ENCODE measurements at places on chromosomes 3 and 15.

DNA sequence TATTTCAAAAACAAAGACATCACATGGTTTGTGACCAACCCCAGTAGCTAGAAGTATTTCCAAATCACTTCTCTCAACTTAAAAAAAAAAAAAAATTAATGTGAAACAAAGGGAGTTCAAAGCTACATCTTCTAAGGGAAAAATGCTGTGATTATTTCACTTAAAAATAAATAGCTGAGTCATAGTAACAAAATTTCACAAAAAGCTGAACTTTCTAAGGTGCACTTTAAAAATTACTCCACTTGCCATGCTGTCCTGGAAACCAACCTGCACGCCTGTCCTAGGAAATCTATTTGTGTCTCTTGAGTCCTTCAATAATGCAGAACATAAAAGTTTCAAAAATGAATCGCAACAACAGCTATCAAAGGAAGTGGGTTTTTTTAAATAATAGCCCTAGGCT, 1.8 kb downstream of the ACAP2 start:
- DNase-seq: no peak

- DNase-seq: no peak
These were observed 43.0 kb downstream of the NSMCE3 start for GRCh38 chr15:29226436-29227208.

DNA sequence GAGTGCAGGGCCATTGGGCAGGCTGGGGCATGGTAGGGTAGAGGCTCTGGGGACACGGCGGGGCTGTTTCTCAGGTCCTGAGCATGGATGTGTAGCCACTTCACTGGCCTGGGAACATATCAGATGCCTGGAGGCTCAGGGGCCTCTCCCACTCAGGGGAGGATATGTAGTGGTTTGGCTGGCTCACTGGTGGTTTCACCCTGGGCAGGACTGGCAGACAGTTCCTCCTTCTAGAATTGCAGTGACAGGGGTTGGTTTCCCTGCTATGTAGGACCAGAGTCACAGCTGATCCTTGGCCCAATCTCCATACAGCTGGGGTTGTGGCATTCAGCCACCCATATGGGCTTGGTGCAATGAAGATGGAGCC, 4.8 kb upstream of the ARHGAP31 start:
- DNase-seq: no peak

DNA sequence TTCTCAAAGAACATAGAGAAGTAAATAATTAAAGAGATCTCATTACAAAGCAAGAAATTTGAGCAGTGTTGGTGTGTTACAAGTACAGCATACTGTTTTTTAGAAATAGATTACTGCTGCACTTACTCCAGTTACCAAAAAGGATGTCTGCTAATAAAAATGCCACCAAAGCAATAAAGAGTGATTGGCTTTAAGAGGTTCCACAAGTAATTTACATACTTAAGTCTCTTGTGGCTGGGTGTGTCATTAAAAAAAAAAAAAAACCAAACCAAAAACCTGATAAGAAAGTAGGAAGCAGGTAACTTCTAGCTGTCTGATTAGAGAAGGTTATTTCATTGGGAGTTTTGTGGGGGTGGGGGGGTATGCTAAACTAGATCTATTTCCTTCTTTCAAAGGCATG, 15.2 kb downstream of the RAB11A start:
- no peak for DNase-seq

- DNase-seq: no peak
These were observed 635 bp upstream of the RCN2 start for GRCh38 chr15:76930831-76931396.

- no peak for DNase-seq
These were observed 86.9 kb downstream of the CRYGS start for GRCh38 chr3:186457236-186457635.

GRCh38 chr3:185200639-185201038, 47.8 kb upstream of the C3orf70 start:
- no peak for DNase-seq

GRCh38 chr3:138303474-138303873, 26.2 kb downstream of the NME9 start:
- no peak for DNase-seq

GRCh38 chr3:195403841-195404408, 38.9 kb downstream of the ACAP2 start:
- DNase-seq: no peak

GRCh38 chr3:142366434-142366833, 81.4 kb downstream of the XRN1 start:
- DNase-seq: no peak

DNA sequence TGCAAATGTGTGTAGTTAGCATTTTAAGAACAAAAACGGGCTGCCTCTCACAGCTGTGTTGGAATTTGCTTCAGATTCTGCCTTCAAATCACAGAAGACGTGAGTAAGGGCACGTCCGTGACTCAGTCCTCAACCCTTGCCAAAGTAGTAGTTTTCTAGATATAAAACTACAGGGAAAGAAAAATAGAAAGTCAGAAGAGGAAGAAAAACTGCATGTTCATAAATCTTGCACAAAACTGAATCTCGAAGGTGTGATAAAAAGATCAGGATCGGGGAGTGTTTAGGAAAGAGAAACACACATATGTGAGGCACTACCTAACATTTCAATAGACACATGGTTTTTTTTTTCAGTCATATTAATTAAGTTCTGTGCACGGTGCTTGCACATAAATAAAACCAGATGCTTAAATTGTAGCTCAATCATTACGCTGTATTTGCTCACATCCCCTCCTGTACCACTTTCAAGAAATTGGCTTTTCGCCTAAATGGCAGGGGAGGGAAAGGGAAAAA, 71.7 kb downstream of the P3H2 start:
- no peak for DNase-seq

DNA sequence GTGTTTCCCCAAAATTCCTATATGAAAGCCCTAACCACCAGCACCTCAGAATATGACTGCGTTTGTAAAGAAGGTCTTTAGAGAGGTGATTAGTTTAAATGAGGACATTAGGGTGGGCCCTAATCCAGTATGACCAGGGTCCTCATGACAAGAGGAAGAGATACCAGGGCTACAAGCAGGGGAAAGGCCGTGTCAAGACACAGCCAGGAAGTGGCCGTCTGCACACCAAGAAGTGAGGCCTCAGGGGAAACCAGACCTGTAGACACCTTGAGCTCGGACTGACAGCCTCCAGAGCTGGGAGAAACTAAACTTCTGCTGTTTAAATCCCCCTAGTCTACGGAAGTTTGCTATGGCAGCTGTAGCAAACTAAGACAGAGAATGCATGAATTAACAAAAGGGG, 14.2 kb downstream of the KIF7 start:
- no peak for DNase-seq

GRCh38 chr15:100880897-100881242, 1.2 kb downstream of the ALDH1A3 start:
- DNase-seq: no peak

GRCh38 chr3:183210341-183210740, 42.7 kb upstream of the B3GNT5 start:
- no peak for DNase-seq

GRCh38 chr15:89472785-89473256, 23.6 kb downstream of the RHCG start:
- DNase-seq: no peak

- DNase-seq: no peak
These were observed 77.3 kb downstream of the FAM174B start for GRCh38 chr15:92578096-92578835.

DNA sequence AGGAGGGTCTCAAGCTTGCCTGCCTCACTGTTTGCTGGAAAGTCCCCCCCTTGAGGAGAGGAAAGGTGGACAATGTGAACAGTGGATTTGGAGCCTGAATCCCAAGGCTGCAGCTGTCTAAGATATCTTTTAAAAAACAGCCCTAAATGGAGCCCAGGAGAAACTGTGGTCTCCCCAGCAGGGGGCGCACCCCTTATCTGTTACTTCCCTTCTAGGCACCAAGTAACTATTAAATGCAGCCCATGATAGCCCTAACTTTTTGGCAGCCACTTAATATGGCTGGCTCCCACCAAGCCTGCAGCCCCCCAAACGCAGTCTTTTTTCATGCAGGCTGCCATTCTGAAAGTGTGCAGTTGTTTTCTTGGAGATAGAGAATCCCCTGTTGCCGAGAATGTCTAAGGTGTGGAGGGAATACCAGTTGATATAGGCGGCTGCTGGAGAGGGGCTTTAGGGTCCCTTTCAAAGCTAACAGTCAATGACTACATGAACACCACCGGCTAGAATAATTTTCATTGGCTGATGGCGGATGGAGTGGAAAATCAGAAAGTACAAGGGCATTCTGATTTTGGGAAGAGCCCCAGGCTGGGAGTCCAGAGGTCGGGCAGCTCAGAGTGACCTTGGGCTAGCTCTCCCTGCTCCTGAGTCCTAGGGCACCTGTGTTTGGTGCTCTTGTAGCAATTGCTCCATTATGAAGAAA, 1.3 kb downstream of the RHCG start:
- DNase-seq: no peak

DNA sequence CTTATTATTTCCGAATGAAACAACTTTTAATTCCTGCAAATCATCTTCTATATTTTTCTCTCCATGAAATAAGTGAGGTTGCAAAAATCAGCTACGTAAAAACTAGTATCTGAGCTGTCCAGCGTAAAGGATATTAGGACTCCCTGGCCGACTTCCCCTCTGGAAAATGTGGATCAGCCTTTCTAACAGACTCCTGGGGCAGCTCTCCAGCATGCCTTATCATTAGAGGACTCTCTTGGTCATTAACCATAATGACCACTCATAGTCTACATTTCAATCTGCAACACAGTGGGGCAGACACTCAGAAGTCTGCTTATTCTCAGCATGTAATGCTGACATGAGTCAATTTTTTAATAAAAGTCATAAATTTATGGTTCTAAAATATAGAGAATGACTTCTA, 130.1 kb downstream of the MAGI1 start:
- no peak for DNase-seq

DNA sequence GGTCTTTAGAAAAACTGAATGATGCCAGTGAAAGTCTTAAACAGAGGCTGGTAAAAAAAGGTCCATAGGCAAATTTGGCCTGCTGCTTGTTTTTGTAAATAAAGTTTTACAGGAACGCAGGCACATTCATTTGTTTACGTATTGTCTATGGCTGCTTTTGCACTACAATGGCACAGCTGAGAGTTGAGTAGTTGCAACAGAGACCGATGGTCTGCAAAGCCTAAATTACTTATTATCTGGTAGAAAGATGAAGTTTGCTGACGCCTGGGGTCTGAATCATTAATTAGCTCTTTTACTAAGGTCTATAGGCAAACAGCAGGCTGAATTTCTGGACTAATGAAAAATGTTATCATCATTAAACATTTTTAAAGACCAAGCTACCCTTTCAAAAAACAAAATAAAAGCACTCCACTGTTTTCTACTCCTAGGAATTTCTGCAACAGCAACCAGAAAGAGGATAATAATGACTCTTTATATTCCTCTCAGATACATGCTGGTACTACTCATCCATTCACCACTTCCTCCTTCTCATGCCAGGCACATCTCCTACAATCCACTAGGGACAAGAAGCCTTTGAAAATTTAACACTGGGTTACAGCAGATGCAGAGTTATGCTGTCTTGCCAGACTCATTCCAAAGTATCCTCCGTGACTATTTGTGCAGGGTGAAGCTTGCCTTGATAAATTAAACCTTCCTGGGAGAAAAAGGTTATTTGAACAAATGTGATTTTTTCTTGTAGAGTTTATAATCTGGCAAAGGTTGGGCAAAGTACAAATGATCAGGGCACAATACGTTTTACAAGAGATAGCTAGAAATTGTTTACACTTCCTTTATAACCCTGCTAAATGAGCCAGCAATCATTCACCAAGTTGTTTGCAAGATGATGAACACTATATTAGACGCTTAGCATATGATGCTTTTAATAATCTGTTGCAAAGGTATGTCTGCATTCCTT, 6.0 kb downstream of the GATM start:
- no peak for DNase-seq

DNA sequence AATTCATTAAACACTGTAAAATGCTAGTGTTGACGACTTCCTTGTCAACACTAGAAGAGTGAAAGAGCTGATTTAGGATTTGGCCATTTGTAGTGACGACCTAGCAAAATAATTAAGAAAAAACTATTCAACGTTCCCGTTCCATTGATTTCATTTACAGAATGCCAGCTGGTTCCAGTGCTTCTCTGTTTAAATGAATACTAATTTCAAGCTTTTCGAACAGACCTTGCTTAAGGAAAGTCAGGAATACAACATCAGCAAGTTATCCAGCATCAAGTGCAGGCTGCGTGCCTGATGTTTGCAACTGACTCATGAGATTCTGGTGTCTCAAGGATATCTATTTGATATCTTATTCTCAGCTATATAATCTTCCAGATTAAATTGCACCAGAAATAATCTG, 98.4 kb upstream of the BHLHE40 start:
- no peak for DNase-seq

DNA sequence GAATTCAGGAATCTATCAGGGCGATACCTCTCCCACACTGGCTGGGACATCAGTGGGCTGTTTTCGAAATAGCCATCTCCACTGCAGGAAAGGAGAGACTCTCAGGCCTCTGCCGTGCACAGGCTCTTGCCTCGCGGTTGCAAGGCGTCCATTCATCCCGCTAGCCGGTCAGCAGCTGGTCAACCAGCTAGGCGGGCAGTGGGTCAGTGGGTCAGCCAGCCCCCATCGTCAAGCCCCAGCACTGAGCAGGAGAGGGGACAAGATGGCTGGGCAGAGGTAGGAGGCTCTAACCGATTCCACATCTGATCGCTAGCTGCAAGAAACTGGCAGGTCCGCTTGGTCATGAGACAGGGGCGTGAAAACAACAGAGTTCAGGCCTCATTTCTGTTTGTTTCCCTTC, 45.1 kb downstream of the MUC4 start:
- DNase-seq: no peak

DNA sequence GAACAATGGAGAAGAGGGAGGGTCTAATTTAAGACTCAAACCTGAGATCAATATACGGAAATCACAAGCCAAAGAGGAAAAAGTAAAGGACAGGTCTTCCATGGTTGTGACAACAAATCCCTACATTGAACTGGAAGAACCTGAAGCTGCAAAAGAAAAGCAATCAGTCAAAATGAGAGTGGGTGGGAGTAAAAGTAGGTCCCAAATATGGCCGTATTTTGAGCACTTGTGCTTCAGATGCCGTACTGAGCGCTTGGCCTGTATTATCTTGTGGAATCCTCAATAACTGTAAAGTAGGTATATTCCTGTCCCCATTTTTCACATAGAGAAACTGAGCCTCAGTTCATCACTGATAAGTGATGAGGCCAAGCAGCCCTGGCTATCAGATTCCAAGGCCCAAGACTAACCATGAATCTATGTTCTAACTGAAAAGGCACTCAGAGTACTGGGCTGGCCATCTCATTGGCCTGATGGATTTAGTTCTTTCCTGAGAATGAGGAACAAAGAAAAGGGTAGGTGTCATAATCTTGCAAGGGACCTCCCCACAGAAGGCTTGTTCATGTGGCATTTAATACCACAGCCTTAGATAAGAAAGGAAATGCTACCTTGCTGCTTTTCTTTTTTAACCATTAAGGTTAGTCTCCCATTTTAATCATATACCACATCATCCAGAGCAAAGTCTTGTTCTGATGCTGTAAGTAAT, 52.5 kb downstream of the LRRN1 start:
- DNase-seq: no peak

All from stimulated activated CD4-positive, alpha-beta T cell treated with anti-CD3 and anti-CD28 coated beads, Interleukin-1b, Interleukin-23, amount 100 ng/mL, for 4 hours (primary cell).